Thoracic aorta (tissue), 2 donors: ENCODE measurements at places on chromosomes 13 and 19. TPM values are rescaled to one million over a fixed set of nuclear protein-coding genes. Genes with fewer than 3 reads are reported as not detected.

LILRA6 gene
- total RNA-seq = 4.6 TPM

GRCh38 chr19:53875602-53876325, 6.2 kb upstream of the PRKCG start:
- DNase-seq = no peak

- DNase-seq = no peak
These were observed 207.0 kb upstream of the ZNF507 start for GRCh38 chr19:32138416-32138815.

DNA sequence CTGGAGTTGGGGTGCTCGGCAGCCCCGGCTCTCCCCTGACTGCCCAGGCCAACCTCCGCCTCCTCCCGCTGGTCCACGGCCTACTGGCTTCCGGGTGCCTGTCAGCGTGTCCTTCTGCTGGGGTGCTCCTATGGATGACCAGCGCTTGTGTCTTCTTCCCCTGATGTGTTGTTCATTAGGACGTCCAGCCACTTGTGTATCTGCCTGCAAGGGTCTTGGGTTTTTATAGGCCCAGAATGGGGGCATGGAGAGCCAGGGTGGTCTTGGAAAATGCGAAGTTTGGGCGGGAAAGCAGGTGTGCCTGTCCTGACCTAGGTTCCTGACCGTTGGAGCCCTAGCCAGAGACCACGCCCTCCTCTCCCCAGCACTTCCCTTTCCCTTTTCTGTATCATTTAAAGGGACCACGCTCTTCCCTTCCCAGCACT, 139.8 kb downstream of the SLITRK5 start:
- DNase-seq = no peak

DNA sequence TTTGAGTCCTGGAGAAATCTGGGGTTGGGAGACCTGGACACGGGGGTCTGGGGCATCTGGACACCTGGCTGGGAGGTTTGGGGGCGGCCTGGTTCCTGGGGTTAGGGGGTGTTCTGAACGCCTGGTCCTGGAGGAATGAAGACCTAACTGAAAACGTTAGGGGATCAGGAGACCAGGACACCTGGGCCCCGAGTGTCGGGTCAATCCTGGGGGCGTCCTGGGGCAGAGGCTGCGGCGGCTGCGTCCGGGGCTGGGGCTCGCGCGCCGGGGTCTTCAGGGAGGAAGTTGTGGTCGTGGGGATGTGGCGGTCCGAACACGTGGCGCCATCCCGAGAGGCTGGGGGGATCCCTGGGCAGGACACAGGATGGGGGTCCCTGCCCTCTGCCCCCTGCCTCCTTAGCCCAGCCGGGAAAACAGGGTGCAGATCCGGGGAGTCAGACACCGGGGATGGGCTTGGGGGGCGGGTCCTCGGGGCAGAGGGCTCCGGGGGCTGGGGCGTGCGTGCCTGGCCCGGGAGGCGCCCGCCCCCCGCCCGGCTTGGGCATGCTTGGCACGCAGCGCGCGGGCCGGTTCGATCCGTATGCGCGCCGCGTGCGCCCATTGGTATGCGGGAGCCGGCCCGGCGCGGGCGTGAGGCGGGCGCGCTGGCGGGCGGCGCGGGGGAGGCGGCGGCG, 632 bp downstream of the NPAS1 start:
- DNase-seq = no peak

KLF5 gene
- total RNA-seq = 6.2 TPM

DNA sequence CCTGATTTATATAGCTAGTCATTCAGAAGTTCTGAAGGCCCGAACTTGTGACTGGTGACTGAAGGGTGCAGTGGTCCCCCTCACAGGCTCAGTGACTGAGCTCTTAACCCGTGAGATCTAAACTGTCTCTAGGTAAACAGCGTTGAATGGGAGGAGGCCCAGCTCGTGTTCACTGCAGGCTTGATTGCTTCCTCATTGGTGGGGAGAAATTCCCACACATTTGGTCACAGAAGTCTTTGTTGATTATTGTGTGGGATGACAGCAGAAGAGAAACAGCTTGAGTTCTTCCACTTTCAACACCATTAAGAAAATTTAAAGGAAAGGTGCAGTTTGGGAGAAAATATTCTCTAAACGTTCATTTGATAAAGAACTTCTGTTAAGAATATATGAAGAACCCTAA, 1178.0 kb downstream of the UQCRFS1 start:
- no peak for DNase-seq

GRCh38 chr13:40667622-40667978, 1.2 kb upstream of the FOXO1 start:
- no peak for DNase-seq

TSSK6 gene
- 3.6 TPM for total RNA-seq

SGCG gene
- 3.4 TPM for total RNA-seq

- no peak for DNase-seq
These were observed 29.4 kb upstream of the TFDP1 start for GRCh38 chr13:113555141-113555540.

- DNase-seq = no peak
These were observed 6.8 kb downstream of the ANO8 start for GRCh38 chr19:17327654-17328516.
